NCI-H2171 (cell line): ENCODE measurements at places on chromosomes 3 and 15.

DNA sequence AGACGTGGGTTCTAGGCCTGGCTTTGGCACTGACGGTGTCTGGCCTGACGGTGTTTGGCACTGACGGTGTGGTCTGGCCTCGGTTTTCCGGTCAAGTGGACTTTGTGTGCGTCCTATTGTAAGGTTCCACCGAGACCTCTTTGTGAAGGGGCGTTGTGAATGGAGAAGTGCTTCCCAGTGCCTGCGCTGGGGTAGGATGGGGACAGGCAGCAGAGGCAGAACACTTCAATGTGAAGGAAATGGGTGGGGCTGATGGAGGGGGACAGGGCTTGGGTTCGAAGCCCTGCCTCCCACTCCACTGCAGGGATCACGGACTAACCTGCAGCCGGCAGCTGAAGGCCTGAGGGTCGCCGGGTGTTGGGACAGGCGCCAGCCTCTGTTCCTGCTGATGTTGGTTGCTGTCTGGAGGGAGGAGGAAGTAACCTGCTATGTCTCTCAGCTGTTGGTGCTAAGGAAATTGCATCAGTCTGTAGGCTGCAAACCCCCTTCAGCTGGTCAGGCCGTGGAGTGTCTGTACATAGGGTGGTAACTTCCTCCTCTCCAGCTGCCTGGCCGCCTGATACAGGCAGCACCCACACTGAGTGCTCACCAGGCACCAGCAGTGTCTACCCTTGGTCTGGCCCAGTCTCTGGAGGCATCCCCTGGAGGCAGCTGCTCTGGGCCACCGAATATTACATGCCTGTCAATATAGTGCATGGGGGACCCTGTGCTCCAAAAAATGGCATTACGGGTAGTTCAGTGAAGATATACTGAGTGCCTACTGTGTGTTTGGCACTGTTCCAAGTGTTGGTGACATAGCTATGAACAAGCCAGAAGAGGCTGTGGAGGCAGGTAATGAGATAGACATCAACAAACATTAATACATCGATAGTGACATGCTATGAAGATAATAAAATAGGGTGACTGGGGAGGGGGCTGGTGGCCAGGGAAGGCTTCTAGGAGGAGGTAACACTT, 1.1 kb downstream of the TM6SF1 start:
- no peak for DNase-seq

GRCh38 chr3:189146848-189147247, 24.9 kb upstream of the TPRG1 start:
- no peak for DNase-seq

GRCh38 chr3:113485161-113485609, 29.8 kb downstream of the SPICE1 start:
- no peak for DNase-seq

- DNase-seq = no peak
Observed at GRCh38 chr3:109178708-109179107, 42.2 kb downstream of the C3orf85 start.

DNA sequence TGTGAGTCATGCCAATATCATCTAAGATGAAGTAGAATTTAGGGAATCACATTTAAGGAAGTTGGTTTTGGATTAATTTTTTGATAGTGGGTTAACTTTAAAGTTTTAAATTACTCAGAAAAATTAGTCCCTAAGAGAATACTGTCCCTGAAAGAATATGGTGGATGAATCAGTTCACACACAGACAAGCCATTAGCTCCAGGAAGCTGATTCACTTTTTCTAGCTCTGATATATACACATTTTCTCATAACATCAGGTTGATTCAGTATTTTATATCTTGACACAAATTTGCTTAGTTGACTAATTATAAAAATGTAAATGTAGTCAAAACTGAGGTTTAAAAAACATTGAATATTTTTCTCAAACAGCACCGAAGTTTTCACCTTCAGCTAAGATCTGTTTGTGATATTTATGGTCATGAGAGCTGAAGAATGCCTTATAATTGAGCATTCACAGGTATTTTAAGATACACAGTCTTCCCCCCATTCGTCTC, 55.1 kb downstream of the MYH15 start:
- DNase-seq = no peak

DNA sequence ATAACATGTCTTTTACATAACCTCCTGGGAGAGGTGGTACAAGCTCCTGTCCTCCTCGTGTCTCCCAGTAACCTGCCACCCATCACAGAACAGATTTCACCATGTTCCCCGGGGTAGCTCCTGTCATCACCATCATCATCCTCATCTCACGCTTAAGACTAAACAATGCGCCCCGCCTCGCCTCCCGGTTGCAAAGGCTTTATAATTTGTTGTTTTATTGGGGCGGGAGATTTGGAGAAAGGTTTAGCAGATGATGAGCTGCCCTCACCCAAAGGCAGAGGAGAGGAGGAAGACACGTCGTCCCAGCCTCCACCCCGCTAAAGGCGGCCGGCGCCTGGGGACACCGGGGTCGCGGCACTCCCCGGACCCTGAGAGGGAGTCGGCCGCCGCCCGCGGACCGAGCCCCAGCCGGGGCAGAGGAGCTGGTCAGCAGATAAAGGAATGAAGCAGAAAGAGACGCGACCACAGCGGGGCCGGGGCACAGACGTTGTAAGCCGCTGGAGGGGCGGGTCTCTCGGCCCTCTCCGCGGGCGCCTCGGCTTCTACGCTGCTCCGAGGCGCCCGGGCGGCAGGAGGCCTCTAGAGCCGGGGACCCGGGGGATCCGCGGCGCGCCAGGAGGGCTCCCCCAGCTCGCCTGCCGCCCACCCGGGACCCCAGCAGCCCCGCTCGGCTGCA, 589 bp downstream of the HERC1 start:
- peak; percentile 24 for DNase-seq

GRCh38 chr15:36926427-36926825, 173.9 kb downstream of the MEIS2 start:
- DNase-seq = no peak

DNA sequence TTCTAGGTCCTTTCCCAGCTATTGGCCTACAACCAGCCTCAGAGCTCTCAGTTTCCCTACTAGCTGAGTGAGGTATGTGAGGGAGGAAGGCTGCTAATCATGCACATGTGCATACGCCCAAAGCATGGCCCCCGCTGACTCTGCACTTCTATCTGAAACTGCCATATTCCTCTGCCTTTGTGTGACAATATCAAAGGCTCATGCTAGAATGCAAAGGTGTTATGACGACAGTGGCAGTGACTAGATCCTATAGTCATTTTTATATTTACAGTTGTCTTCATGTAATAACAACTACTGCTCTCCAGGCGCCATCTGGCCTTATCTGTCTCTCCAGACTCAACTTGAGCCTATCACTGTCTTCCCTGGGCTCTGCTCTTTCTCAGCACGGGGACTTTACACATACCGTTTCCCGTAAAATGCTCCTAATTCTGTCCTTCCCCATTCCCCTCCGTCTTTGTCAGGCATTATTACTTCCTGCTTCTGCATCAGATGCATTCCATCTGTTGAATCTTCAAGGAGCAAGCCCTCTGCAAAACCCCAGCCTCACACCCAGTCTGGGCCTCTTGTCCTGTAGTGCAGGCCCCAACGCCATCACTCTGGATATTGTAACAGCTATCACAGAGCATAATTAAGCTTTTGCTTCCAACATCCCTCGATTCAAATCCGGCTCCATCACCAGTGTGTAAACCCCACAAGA, 102.5 kb downstream of the PDCD6IP start:
- DNase-seq = no peak

DNA sequence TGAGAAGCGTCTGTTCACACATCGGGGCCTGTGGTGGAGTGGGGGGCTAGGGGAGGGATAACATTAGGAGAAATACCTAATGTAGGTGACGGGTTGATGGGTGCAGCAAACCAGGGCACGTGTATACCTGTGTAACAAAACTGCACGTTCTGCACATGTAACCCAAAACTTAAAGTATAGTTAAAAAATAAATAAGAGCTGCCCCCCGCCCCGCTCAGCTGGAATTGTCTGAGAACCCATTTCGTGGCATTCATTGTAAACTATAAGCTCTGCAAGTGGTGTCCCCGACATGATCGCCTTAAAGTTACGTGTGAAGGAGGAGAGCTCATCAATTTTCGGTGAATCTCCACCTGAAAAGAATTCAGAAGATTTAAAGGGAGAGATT, 7.3 kb upstream of the LIPH start:
- no peak for DNase-seq
